GM23248 (cell line): ENCODE measurements at places on chromosomes 12 and 14. TPM values are rescaled to one million over a fixed set of nuclear protein-coding genes. Genes with fewer than 3 reads are reported as not detected.

Gene RBP5
- total RNA-seq, result not detected in 2 replicates

Gene LRP1-AS
- total RNA-seq, result not detected in 2 replicates

Gene CD69
- not detected in 2 replicates for total RNA-seq

- DNase-seq, result no peak
Measured at GRCh38 chr12:114665411-114666260, 18.3 kb downstream of the TBX3 start.

DNA sequence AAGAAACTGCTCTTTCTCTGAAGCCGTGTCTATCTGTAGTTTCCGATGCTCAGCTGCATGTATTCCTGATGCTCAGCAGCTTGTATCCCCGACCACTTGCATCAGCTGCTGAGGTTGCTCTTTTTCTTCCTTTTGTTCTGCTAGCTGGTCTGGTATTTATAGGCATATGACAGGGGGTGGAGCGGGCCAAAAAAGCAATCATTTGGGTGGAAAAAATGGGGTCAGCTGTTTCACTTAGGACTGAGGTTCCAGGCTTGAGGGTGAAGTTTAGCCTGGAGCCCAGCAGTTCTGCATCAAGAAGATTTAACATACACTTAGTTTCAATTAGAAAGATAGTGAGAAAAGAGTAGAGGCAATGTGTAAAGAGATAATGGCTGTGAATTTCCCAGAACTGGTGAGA, 23.6 kb upstream of the AMN1 start:
- no peak for DNase-seq

GRCh38 chr12:128388461-128389000, 121.6 kb downstream of the TMEM132C start:
- DNase-seq, result no peak

DNA sequence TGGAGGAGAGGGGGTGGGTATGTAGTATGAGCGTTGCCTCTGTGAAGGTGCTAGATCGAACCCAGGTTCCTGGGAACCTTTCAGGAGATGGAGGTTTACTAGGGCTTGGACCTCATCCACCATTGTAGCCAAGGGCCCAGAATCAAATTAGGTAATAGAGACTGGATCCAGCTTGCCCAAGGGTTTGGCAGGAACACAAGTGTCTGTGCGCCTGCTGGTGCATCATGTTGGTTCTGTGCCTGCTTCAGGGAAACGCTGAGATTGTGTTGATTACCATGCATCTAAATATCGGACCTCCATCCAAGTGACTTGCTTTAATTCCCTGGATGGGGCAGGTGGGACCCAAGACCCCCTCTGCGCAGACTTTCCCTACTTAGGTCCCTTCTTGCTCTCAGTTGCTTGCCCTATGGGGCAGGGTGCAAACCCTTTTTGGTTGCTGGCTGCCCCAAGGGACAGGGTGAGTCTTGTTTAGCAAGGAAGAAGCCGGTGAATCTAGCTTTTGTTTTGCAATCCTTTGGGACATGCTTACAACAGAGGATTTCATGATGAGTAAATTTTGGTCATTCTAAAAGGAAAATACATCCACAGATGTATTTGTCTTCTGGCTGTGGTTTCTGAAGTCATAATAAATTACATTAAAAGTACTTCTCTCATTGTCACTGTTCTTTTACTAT, 189.8 kb upstream of the PRICKLE1 start:
- peak; percentile 92 for DNase-seq

GRCh38 chr12:109910969-109911348, 10.9 kb downstream of the TCHP start:
- DNase-seq, result peak; percentile 62

GRCh38 chr14:62592877-62593276, 452.4 kb downstream of the KCNH5 start:
- no peak for DNase-seq
